CD4-positive, alpha-beta T cell treated with Interleukin-2 at 100 ng/mL for 4 hours (primary cell): ENCODE measurements at places on chromosomes 5 and 9.

- DNase-seq: no peak
These were observed 25.0 kb downstream of the SGTB start for GRCh38 chr5:65696892-65697291.

DNA sequence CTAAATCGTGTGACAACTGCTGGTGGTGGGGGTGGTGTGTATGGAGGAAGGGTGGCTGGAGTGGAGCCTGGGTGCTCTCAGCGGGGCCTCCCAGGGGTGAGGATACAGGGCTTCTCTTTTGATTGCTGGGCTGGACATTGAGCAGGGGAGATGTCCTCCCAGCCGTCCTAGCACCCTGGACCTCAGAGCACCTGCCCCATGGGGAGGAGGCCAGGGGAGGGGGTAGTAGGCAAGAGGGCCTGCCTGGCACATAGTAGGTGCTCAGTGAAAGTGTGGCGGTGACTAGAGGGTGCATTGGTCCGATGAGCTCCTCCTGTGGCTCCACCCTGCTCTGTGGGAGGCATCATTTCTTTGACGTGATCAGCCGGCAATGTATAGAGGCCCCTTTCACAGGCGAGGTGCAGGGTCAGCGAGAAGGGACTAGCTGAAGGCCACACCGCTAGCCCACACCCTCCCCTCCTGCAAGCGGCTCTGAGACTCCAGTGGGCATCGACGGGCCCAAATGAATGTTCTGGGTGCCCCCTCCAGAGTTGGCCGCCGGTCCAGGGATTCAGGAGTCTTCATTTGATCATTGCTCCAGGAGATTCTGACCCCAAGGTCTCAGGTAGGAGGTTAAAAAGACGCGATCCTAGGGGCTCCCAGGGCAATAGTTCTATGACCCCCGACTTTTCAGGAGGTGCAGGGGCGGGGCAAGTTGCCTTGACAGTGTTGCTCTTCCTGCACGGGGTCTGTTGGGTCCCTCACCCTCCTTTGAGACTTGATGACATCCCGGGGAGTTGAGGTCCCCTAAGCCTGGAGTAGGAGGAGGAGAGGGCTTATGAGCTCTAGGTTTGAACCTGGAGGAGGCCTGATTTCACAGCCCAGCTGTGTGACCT, 255.5 kb downstream of the PBX3 start:
- DNase-seq: no peak

DNA sequence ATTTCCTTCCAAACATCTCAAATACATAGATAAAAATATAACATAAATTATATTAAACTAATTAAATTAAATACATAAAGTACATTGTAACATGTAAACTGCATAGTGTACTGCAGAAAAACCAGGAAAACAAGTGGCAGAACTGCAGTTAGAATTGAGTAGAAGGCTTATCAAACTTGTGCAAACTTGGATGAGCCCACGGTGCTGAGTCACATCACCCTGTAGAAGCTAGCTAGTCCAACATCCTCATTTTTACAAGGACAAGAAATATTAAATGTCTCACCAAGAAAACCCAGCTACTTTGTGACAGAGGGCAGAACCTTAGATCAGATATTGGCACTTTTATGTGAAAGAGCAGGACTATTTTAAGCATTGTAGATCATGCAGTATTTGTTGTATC, 807.9 kb upstream of the NUDT12 start:
- DNase-seq: no peak

DNA sequence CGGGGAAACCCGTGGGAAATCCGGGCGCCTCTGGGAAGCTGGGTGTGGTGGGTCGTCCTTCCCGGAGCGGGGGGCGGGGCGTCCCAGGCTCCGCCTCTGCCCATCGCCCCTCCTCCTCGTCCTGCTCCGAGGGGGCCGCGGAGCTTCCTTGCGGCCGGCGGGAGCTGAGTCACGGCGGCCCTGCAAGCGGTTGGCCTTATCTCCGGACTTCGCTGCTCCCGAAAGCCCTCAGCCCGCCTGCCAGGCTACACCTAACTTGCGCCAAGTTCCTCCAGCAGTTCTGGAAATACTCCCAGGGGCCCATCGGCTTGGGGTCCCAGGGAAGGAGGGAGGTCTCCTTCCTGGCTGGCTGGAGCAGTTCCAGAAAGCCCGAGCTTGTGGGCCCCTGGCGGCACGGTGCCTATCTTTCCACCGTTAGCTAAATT, 54.1 kb upstream of the CDKN2AIPNL start:
- peak; percentile 47 for DNase-seq

- DNase-seq: no peak
These were observed 72.9 kb downstream of the ARHGEF37 start for GRCh38 chr5:149654231-149654630.

- no peak for DNase-seq
These were observed 115.3 kb upstream of the CDKN2B start for GRCh38 chr9:22124263-22125011.

DNA sequence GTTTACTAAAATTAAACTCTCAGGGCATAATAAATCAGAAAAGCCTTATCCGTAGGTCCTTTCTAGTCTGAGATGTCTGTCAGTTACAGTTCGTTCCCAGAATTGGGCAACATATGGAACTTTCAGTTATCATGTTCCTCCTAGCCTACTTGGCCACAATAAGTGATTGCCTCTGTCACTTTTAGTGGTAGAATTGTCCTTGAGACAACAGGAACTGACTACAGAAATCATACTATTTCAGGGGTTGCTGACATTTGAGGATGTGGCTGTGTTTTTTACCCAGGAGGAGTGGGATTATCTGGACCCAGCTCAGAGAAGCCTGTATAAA, 956 bp downstream of the ZNF189 start:
- DNase-seq: peak; percentile 1

GRCh38 chr5:35313291-35313690, 83.0 kb upstream of the PRLR start:
- no peak for DNase-seq

- DNase-seq: no peak
These were observed 30.1 kb downstream of the NDUFS6 start for GRCh38 chr5:1831257-1831656.

DNA sequence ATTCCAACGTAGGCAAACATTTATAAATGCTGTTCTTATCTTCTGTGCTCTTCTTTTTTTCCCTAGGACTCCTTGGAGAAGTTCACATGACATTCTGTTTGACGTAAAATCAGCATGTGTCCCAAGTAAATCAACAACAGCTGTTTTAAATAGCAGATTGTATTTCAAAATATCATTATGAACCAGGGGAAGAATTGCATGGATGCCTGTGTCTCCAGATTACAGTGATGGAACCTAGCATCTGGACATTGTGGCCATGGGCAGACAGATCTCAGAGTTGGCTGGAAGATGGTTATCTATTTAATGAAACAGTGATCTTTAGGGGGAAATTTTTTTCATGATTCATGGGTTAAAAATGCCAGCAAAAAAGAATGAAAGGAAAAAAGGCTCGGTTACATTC, 222.0 kb downstream of the MAN2A1 start:
- no peak for DNase-seq

DNA sequence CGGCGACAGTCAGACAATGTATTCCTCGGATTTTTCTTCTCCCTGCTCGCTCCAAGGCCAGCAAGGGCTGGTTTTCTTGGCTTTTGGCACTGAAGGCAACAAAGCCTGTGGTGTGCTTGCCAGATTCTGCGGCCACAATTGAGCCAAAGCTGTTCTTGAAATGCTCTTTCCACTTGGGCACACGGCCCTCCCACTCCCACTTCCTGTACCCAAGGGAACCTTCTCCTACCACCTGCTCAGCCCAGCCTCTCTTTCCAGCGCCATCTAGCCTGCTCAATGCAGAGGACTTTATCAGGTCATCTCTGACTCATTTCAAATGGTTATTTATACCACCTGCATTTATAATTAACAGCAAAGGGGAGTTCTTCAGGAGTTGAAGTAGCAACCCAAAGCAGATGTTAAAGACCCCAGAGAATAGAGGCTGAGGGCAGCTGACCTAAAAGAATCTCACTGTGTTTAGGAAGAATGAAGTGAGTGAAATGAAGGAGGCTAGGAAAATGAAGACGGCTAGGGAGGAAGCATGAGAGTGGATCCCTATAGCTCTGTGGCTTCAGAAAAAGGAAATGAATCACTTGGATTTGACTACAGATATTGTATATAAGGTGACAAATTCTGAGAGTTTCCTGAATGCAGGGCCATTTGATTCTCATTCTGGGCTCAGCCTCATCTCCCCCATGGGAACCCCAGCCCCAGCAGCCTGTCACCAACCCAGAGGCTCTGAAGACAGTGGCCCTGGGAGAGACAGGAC, 439.0 kb downstream of the ENC1 start:
- no peak for DNase-seq

DNA sequence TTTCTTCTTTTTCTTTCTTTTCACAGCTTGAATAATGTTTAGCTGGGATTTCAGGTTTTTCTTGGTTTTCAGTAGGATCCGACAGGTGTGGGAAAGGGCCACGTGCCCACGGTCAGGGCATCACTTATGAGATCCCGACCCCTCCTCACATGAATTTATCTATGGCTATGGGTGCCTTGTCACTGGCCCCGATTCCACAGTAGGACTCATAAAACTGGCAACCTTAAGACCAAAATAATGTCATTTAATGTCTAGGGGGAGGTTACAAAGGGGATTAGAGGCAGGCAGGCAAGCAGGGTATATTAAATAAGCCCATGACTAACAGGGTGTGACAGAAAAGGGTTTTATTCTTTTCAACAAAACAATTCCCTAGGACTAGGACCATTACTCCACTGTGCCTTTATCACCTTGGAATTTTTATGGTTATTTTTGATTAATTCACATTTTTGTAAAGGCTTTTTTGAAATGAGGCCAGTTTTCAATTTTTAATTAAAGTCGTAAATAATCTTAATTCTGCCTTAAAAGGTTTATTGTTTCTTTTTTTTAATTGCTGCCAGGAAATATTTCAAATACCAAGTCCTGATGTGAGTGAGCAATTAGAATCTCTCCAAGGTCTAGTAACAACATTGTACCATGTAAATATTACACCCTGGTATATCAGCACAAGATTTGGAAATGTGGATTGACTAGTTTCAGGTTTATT, 370.4 kb downstream of the GLIS3 start:
- DNase-seq: no peak

DNA sequence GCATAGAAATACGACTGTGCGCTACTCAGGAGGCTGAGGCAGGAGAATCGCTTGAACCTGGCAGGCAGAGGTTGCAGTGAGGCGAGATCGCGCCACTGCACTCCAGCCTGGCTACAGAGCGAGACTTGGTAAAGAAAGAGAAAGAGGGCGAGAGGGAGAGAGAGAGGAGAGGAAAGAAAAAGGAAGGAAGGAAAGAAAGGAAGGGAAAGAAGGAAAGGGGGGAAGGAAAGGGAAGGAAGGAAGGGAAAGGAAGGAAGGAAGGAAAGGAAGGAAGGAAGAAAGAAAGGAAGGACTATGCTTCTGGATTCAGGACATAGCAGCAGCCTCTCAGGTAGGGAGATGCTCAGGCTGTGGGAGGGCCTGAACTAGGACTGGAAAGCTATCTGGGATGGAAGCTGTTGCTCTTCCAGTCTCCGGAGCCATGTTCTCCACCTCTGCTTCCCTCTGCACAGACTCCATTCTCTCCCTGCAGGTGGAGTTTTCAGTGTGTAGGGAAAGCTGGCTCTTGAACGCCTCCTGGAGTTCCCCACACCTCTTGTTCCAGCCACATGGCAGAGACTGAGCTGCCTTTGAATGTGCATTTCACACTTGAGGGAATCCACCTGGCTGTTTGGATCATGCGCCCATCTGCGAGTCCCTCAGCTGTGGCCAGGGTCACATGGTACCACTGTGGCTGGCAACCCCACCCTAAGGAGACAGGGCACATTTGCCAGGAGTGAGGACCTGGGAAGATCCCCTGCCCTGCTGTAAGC, 9.1 kb downstream of the SWI5 start:
- DNase-seq: no peak
